ENCODE measurements at places on chromosomes 13 and 19.

DNA sequence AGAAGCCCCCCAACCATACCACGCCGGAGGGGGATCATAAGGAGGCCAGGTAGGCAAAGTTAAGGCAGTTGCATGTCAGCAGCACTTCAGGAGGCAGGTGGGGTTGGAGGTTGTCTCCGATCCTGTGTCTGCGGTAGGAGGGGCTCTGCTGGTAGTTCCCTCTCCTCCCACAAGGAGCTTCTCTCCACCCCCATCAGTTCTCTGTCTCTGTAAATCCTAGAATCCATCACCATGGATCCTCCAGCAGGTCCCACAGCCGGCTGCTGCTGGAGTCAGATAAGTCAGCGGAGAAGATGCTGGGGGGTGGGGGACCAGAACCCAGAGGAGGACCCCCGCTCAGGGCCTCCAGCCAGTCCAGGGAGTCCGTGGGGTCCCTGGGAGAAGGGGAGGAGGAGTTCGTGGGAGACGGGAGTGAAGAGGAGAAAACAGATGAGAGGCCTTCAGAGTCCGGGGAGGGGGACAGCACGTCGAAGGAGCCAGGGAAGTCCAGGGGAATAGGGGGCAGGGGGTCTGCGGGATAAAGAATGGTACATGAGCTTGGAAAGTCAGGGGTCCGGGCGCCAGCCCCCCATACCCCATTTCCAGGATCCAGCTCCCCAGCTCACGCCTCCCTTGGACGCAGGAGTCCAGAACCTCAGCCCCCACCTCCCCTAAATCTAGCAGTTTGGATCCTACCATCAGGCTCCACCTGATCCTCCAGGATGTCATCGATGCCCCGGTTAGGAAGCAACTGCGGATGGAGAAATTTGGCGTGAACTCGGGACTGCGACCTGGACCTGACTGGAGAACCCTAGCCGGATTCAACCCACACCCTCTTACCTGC is 6.3 kb downstream of the MAMSTR start:
- DNase-seq = no peak

GRCh38 chr13:108346376-108346775 is 76.9 kb downstream of the TNFSF13B start:
- DNase-seq = no peak

GRCh38 chr19:5751709-5752108 is 31.3 kb downstream of the CATSPERD start:
- no peak for DNase-seq

GRCh38 chr13:49220856-49221589 is 885 bp downstream of the MLNR start:
- DNase-seq = no peak

DNA sequence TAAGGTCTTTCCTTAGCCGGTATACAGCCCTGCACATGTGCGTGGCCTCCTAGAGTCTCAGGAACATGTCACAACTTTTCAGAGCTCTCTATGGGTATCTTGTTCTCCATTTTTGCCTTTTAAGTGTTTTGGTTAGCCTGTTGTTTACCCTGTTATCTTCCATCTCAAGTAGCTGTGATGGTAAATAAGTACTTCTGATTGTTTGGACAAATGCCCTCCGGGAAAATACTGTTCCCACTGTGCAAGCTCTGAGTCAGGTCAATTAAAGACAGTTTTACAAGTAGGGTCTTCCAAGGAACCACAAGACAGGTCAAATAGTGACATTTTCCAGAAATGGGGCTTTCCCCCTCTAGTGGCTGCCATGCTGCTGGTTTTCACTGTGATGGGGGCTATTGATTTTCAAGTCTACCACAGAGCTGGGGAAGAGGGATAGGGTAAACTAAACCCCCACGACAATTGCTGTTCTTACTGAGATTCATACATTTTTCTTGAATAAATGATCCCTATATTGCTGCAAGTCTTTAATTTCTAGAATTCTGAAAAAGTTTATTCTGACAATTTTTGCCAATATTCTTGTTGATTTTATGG is 109.5 kb downstream of the TM9SF2 start:
- no peak for DNase-seq

- no peak for DNase-seq
These were observed 344.9 kb upstream of the KLF12 start for GRCh38 chr13:74479124-74479523.

GRCh38 chr13:51451467-51452360 is 1.1 kb downstream of the INTS6 start:
- peak; percentile 83 for DNase-seq

DNA sequence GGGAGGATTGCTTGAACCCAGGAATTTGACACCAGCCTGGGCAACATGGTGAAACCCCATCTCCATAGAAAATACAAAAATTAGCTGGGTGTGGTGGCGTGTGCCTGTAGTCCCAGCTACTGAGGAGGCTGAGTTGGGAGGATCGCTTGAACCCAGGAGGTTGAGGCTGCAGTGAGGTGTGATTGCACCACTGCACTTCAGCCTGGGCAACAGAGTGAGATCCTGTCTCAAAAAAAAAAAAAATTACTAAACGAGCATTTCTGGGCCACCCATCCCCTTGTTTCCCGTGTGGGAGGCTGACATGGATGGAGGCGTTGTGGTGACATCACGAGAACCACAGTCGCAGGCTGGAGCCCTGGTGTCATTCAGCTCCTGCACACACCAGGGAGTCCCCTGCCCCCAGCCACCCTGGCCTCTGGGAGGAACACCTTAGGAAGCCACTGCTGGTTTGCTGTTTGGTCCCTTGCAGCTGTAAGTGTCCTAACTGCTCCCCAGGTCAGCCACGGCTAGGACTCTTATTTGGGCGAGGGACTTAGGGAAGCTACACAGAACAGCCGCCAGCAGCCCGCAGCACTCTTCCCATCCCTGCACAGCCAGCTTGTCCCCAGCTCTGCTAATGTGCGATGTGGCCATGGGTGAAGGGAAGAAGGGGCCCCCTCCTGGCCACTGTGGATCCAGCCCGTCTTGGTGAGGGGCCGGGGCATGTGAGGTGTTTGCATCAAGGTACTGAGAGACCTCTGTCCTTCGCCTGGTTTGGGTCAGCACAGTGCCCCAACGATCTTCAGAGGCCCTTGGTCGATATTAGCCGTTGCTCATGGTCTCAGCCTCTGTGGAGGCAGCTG is 12.7 kb downstream of the NKPD1 start:
- DNase-seq = no peak

- DNase-seq = no peak
These were observed 150.6 kb upstream of the RNF113B start for GRCh38 chr13:98327371-98328270.

GRCh38 chr13:79767126-79767525 is 286.2 kb downstream of the NDFIP2 start:
- DNase-seq = no peak

- no peak for DNase-seq
These were observed 216.5 kb downstream of the EFNB2 start for GRCh38 chr13:106318941-106319411.

DNA sequence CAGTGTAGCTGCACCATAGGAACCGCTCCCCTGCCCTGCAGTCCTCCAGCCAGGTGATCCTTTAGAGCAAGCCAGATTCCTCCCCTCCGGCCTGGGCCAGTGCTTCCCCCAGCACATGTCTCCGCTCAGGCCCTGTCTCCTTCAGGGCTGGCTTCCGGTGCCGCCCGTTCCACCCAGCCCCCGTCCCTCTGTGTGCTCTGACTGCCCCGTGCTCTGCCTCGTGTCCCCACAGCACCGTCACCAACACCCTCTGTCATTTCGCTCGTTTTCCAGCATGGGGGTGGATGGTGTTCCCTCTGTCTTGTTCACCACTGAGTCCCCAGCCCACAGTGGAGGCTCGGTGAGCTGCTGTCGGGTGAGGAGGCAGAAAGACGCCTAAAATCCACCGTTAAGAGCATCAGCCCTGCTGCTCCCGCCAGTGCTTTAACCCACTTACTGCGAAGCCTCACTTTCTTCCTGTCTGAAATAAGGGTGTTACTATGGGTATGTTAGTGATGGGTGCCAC is 54.5 kb downstream of the TSSK6 start:
- DNase-seq = peak; percentile 67

DNA sequence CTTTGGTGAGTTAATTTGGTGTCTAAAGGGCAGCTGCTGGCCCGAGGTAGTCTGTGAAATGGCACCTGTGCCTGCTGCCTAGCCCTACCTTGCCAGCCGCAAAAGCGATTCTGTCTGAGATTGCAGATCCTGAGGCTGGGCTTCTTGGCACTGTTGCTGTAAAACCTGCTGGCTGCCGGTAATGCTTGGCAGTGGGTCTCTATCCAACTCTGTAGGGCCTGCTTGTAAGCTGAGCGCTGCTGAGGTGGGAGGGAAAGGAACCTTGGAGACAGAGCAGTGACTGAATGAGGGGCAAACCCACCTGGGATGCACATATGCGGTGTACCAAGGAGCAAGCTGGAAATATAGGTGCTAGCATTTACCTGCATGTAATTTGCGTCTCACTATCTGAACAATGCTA is 11.7 kb downstream of the LCP1 start:
- DNase-seq = peak; percentile 48

Measured in CD4-positive, alpha-beta T cell treated with Interleukin-21 for 1 hour (primary cell).